Suppressor macrophage treated with lipopolysaccharide for 1 hour (primary cell): ENCODE measurements at places on chromosomes 12 and 14.

GRCh38 chr12:79828924-79829323, 106.0 kb downstream of the PPP1R12A start:
- DNase-seq, result no peak

GRCh38 chr12:89225401-89225800, 126.9 kb downstream of the DUSP6 start:
- DNase-seq, result peak; percentile 83

DNA sequence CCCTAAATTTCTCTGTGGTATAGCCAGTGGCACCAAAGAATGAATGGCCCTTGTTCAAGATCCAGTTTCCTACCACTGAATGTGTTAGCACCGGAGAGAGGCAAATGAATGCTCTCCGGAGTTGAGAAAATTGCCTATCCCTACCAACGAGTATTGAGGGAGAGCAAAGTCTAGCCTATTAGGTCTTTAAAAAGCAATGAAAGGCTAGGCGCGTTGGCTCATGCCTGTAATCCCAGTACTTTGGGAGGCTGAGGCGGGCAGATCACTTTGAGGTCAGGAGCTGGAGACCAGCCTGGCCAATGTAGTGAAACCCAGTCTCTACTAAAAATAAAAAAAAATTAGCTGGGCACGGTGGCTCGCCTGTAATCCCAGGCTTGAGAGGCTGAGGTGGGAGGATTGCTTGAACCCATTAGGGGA, 898 bp upstream of the RAB15 start:
- no peak for DNase-seq

DNA sequence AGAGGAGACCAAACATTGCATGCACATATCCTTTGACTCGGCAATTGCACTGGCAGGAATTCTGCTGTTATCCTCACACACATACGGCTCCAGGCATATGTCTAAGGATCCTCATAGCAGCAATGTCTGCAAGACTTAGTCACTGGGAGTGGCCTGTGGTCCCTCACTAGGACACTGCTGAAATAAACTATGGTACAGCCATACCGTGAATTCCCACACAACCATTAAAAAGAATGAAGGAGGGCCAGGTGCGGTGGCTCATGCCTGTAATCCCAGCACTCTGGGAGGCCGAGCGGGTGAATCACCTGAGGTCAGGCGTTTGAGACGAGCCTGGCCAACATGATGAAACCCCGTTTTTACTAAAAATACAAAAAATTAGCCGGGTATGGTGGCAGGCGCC, 105.1 kb downstream of the ZFP36L1 start:
- DNase-seq, result no peak

DNA sequence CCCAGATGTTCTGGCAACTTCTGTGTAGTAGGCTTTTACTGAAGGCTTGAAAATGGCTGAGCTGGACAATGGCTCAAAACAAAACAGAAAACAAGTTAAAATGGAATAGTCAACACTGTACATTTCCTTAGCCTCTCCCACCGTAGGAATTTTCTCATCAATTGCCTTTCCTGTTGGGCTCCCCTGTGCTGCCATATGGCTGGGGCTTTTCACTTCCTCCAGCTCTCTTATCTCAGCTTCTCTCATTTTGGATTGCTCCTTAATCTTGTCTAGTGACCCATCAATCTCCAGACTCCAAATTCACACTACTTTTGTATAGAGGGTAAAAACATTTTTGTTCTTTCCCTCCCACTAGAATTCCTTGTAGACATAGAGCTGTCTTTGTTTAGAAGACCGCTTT, 50.4 kb upstream of the RPH3A start:
- no peak for DNase-seq

DNA sequence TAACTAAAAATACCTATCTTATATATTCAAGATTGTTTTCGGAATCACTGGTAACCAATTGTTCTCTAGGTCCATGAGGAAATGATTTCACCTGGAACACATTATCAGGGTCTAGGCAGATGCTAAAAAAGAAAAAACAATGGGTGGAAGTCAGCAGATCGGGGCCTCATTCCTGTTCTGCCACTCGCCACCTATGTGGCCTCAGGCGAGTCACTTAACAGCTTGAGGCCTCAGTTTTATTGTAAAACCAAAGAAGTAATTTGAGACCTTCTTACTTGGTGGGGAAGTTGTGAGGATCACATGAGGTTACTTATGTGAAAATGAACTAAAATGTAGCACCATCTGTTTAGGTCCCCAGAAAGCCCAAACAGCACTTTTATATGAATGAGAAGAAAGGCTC, 6.2 kb upstream of the RNASE10 start:
- no peak for DNase-seq

DNA sequence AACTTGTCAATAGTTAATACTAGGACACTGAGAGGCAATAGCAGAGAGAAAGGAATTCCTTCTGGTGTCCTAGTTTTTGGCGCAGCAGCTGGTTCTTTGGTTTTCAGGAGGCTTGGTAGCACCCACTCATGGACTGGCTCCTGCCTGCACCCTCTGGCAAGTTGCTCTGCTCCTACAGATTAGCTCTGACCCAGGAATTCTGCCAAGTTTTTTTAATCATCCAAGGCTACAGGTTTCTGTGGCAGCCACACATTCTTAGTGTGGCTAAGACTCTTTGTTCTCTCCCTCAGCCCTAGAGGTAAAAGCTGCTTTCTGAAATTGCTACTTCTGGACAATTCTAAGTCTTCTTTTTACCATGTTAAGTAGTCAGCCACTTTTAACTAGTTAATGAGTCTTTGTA, 72.0 kb upstream of the FKBP4 start:
- DNase-seq, result no peak

DNA sequence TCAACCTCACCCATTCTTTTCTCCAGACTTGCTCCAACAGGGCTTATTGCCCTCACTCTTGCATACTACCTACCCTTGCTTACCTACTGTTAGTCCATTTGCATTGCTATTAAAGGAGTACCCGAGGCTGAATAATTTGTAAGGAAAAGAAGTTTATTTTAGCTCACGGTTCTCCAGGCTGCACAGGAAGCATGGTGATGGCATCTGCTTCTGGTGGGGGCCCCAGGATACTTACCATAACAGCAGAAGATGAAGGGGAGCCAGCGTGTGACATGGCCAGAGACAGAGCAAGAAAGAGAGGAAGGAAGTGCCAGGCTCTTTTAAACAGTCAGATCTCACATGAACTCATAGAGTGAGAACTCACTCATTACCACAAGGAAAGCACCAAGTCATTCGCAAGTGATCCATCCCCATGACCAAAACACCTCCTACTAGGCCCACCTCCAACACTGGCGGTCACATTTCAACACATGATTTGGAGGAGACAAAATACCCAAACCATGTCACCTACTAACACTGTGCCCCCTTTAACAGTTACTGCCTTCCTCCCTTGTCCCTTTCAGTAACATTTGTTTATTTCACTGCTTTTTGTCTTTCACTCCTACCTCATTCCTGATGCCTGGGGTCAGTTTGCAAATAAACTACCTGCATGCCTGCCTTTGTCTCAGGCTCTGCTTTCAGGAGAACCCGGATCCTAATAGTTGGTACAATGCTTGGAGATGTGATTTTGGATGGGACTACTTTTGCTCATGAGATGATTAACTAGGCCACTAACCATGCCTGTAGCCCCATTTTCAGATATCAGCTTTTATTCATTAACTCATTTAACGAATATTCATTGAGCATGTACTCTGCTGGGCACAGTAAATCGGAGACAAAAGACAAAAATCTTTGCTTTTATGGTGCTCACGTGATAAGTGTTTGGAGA, 41.6 kb upstream of the CSRP2 start:
- peak; percentile 51 for DNase-seq

DNA sequence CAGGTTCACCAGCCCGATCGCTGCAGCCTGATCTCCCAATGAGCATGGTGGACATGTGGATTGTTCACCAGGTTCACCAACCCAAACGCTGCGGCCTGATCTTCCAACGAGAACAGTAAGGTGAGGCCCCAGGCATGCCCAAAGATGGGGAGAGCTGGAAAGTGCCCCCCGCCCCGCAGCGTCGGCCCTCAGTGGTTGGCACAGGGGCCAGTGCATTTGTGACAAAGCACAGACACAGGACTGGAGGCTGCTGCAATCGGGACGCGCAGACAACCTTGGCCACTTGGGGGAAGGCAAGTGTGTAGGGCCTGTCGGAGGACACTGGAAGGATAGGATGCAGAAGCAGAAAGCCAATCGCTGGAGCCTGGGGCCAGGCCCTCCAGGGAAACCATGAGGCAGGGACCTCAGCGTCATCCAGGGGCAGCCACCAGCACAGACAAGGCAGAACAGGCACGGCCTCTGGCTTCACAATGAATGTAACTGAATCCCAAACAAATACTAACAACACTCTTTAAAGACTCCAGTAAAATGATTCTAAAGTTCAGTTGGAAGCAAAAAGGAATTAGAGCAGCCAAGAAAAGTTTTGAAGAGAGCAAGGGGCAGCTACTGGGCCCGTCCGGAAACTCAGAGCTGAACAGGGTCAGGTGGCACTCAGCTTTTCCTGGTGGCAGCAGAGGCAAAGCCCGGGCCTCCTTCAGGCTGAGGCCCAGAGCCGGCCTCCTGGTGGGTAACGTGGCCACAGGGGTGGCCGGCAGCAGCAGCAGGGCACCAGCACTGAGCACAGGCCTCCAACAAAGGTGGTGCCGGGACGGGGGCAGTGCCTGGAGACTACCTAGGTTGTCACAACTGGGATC, 13.3 kb downstream of the BRF1 start:
- no peak for DNase-seq

- DNase-seq, result peak; percentile 48
Observed at GRCh38 chr12:100908501-100908900, 113.9 kb downstream of the ANO4 start.

DNA sequence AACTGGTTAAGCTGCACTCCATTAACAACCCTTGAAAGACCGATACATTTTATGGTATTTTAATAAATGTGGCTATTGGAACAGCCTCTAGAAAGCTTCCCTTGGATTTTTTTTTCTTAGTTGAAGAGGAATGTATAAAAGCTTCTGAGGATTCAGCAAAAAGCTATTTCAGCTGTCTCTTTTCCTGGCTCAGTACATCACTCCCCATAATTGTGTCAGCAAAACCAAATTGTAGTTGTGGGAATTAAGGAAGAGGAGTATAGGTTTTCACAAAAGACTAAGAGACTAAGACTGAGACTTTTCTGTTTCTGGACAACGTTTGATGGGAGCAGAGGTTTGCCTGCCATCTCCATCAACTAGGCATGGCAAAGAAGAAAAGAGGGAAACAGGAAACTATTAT, 106.5 kb downstream of the C12orf50 start:
- no peak for DNase-seq

- DNase-seq, result no peak
Observed at GRCh38 chr12:130286041-130286440, 51.6 kb upstream of the PIWIL1 start.

GRCh38 chr14:104517867-104518266, 61.7 kb upstream of the C14orf180 start:
- no peak for DNase-seq

DNA sequence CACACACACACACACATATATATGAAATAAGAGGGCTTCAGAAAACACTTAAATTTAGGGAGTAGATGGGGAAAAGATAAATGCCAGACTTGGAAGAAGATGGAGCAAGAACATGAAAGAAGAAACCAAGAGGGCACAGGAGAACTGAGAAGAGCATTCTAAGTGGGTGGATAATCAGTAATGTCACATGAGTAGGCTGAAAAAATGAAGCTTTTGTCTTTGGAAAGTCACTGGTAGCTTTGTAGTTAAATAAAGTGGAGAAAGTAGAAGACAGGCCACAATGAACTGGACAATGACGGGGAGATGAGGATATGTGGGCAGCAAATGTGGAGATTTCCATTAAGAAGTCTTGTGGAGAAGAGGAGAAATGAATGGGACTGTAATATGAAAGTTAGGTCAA, 2.2 kb upstream of the ZC2HC1C start:
- DNase-seq, result no peak

- DNase-seq, result peak; percentile 10
Observed at GRCh38 chr14:101518611-101519473, 42.5 kb upstream of the DIO3 start.

DNA sequence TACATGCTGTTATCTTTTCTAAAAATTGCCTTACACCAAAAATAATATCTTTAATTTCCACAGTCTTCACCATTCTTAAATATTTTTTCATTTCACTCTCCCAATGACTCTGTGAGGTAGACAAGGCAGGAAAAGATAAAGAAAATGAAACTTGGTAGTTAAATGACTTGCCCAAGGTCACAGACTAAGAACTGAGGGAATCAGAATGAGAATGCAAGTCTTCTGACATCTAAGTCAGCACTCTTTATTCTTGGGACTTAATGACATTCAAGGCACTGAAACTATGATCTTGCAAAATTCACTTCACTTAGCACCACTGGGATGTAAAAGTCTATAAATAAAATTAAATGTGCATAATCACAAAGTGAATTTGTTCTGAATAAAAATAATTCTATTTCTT, 104.5 kb downstream of the SLC2A13 start:
- no peak for DNase-seq

DNA sequence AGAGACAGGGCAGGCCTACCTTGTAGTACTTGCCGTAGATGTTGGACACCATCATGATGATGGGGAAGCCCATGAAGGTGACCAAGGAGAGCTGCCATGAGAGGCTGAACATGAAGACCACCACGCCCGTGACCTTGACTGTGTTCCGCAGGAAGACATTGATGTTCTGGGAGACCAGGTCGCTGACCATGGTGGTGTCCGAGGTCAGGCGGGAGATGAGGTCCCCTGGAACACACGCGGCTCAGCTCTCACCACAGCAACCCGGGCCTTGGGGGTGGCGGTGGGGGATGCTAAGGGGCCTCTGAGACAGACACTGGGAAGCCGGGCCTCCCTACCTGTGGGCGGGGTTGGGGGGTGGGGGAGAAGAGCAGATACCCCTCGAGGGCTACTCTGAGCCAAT, 17.7 kb downstream of the ABCB9 start:
- DNase-seq, result no peak

DNA sequence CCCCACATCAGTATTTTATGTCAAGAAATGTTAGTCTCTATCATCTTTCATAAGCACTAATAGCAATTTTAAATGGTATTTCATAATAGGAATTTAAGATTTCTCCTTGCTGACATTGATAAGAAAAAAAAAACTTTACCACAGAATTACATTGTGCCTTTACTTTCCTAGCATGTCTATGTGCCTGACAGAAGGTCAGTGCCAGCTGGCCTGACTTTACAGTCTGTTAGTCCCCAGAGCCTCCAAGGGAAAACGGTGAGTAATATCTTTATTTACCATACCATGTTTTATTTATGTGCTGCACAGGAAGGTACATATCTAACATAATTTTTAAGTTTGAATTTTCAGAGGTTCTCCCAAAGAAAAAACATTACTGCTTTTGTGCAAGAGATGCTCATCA, 152.0 kb upstream of the AEBP2 start:
- DNase-seq, result no peak

- DNase-seq, result no peak
Observed at GRCh38 chr14:69500736-69501135, 16.2 kb downstream of the PLEKHD1 start.

DNA sequence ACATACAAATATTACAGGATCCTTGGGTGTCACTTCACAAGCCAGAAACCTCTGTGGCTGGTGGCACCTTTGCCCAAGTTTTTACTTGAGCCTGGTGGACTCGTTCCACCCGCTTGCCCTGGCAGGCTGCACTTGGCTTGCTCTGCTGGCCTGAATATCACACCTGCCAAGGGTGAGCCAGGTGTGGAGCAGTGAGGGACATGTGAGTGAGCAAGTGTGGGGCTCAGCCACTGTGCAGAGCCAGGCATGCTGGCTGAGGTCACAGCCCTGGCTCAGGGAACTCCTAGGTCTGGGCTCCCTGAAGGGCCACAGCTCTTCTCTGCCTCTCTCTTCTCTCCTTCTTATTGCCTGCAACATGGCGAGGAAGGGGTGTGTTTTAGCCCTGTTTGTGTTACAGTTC, 82.0 kb downstream of the SLC16A7 start:
- no peak for DNase-seq
